Fibroblast of skin of abdomen (primary cell): ENCODE measurements at places on chromosomes 5 and 9.
A peak's percentile ranks its signal among the peaks of the same experiment; 100 is the strongest.

DNA sequence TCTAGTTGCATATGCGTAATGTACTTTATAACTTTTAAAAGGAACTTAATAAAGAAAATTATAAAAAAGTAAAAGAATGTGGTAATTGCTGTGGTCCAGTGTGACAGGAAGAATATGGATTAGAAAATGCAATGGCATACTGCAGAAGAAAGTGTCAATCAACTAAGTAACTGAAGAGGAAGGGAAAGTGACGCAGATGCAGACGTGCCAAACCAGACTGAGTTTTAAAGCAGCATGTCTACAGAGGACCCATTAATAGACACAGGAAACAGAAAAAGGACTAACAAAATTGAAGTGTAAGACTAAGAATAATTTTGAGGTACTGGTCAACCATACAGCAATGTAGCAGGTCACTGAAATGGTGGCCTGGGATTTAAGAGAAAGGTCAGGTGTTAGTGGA lies 73.3 kb downstream of the DPYSL3 start:
- DNase-seq, result no peak

DNA sequence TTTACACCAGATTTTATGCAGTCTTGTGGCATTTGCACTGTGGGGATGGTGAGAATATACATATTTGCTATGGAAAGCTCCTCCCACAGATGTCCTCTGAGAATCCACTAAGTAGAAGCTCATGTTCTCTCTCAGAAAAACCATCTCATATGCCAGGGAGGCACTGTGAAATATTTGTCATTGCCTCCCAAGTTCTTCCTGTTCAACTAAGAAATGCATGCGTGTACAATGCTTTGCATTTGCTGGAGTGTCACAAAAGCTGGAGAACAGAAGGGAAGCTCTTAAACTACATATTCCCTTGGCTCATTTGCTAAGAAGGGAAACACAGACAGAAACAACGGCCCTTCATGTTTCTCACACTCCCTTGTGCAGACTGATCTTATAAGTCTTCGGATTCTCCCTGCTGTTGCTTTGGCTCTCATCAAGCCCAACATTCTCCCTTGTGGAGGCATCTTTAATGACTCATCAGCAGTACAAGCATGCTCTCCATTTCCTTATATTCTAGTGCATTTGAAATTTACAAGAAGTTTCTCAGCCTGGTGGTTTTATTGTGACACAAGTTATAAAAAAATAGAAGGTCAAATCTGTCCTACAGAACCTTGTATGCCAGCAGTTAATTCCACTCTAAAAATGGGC lies 220.6 kb downstream of the TRIM36 start:
- peak; percentile 37 for DNase-seq

GRCh38 chr5:181092428-181092827 lies 38.5 kb downstream of the OR2V1 start:
- DNase-seq, result no peak

DNA sequence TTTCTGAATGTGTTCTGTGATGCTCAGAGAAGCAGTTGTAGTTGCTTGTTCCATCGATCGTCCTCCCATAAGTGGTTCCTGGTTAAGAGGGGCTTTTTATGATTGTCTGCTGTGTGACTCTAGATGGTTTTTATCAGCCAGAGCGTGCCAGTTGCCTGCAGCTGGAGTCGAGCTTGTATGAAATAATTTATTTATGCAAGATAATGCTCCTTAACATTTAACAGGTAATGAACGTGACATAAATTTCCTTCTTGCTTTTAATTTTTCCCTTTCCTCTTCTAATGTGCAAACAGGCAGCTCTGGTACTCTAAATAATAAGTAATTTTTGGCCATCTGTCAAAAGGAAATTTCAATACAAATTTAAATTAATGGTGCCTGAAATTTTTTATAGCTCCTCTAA lies 84.4 kb downstream of the TLE4 start:
- DNase-seq, result no peak

DNA sequence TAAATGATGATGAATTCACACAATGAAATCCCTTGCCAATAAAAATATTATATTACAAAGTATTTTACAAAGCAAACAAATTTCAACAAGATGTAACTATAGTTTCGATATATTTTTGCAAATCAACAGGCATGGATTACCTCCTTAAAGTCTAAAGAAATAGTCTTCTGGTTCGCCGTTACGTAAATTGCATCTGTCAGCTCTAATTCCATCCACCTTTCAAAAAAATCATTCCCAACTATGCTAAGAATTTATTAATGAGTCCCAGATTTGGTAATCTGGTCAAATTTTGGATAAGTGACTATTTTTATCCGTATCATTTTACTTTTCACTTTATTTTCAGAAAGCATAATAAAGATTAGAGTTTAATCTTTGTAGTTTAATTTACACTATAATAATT lies 1984.9 kb downstream of the EFNA5 start:
- no peak for DNase-seq
